ENCODE measurements at places on chromosomes 5 and 9.

GRCh38 chr5:96829297-96829696, 21.6 kb upstream of the ERAP1 start:
- no peak for DNase-seq

GRCh38 chr5:120927950-120928530, 463.9 kb downstream of the PRR16 start:
- no peak for DNase-seq

DNA sequence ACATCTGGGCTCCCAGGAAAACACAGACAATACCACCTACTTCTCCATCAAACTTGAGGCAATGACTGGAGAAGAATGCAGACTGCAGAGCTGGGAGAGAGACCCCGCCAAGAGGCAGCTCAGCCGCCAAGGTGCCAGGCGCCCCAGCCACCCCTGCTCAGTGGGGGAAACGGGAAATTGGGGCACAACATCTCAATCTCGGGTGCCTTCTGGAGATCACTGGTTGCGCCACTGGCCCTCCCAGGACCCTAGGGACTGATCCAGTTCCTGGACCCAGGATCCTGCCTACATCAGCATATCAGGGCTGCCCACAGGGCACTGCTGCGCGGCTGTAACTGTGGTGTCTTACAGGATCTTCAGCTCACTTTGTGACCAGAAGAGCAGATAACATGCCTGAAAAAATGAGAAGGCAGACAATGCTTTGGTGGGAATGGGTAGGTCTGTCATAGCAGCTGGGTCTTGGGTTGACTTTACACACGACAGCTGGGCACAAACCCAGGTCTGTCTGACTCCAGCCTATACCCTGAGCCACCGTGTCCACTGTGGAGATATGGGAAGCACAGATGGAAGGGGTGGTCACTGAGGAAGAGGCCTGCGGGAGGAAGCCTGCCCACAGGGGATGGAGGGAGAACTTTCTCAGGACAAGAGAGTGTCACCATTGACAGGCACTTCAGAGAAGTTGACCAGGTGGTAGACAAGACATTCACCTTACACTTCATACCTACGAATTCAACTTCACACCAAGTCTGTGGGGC, 135.2 kb upstream of the RAPGEF1 start:
- DNase-seq: no peak

- DNase-seq: no peak
Measured at GRCh38 chr9:105994970-105995369, 300.6 kb downstream of the TMEM38B start.

DNA sequence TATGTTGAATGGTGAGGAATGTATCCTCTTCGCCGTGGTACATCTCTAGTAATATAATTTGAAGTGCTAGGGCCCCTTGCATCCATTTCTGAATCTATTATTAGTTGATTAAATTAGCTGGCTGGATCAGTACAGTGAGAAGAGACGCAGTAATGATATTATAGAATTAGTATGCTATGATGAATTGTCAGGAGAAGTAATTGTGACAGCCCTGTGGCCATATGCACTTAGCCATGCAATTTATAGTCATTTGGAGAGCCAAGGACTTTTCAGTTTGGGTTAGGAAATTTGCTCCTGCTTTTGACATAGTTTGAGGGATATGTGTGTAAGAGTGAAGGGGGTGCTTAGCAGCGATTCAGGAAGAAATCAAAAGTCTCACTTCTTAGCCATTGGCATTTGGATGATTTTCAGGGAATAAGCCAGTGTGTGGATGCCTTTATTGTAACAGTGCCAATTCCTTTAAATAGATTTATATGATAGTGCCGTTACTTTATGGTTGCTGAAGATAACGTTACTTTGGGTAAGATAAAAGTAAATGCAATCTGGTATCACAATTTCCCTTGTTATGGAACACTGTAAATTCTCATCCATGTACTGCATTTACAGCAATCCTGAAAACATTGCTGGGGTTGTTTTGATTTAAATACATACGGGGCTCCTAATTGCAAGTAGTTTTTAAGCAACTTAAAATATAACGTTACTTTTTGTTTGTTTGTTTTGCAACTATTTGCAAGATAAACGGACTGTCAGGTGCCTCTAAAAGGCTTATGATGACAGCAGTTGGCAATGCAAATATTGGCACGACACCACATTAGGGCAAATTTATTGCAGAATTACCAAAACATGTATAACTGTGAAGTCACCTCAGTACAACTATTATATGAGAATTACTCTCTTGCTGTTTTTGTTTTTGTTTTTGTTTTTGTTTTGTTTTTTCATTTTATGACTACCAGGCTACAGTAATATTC, 875.4 kb upstream of the WWC1 start:
- no peak for DNase-seq

DNA sequence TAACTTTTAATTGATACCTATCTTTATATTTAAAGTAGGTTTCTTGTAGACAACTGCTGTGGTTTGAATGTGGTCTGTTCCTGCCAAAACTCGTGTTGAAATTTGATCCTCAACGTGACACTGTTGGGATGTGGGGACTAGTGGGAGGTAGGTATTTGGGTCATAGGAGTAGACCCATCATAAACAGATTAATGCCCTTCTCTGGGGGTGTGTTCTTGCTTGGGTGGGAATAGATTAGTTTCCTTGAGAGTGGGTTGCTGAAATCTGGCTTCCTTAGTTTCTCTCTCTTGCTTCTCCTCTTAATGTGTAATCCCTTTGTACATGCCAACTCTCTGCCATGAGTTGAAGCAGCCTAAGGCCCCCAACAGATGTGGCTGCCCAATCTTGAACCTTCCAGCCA, 34.6 kb upstream of the IPPK start:
- DNase-seq: no peak

- DNase-seq: no peak
Measured at GRCh38 chr5:2204366-2205184, 321.9 kb upstream of the IRX4 start.

DNA sequence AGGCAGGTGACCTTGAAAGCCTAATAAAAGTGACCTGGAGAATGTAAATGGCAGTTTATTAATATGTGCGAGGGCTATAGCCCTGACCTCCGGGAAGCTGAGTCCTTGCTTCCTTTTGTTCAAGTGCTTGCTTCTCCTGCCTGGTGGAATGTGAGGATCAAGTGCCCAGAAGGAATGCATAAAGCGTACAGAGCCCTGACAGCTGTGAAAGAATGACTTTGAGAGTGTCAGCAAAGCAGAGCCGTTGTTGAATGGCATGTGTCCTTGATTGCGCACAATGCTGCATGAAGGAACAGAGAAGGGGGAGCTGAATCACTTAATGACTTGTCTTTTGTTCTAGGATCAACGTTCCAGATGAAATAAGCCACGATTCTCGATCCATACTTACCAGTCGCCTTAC, 133.0 kb downstream of the SLF1 start:
- no peak for DNase-seq

- no peak for DNase-seq
Measured at GRCh38 chr9:19619221-19619620, 169.6 kb downstream of the SLC24A2 start.

DNA sequence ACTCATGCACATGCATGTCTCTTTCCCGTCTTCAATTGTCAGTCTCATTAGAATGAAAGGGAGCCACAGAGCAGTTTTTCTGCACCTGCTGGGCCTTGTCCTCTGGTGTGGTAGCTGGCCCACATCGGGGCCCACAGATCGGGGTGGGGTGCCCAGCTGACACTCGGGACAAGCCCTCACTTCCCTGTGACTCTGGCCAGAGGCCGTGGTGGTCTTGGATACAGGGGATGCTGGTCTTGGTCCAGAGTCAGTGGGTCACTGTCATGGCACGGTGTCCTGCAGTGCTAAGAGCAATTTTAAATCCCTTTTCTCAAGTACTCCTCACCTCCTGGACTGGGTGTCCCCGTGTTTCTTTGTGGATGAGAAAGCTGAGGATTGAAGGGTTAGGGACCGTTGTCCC, 193.2 kb downstream of the CACNA1B start:
- DNase-seq: no peak

DNA sequence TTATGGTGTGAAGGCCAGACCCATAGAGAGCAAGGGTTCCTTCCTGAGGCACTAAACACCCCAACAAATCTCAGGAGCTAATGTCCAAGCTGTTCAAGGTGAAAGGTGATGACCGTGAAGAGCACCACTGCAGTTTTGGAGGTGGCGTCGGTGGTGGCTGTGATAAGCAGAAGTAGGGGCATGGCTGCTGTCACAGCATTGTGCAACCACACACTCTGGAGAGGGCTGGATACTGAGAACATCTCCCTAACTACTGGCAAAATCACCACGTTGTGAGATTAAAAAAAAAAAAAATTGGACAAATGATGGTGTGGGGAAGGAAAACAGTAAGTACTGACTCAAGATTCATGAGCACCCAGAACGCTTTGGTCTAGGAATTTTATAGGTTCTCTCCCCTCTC, 156.5 kb downstream of the PJA2 start:
- DNase-seq: no peak

- no peak for DNase-seq
Measured at GRCh38 chr5:136052692-136053335, 24.0 kb downstream of the TGFBI start.

DNA sequence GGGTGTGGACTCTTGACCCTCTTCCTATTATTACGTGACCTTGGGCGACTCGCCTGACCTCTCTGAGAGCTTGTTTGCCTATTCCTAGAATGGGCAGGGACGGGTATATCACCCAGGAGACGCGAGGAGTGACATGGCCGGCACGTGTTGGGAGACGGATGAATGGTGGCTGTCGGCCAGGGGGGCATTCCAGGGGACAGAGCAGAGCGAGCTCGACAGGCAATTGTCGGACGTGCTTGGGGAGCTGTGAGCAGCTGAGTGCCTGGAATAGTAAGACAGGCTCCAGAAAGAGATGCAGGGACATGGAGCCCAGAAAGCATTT, 29.3 kb upstream of the UNC5A start:
- no peak for DNase-seq

- DNase-seq: no peak
Measured at GRCh38 chr9:124553738-124554137, 46.5 kb upstream of the NR5A1 start.

GRCh38 chr5:111810112-111810511, 53.1 kb upstream of the NREP start:
- no peak for DNase-seq

DNA sequence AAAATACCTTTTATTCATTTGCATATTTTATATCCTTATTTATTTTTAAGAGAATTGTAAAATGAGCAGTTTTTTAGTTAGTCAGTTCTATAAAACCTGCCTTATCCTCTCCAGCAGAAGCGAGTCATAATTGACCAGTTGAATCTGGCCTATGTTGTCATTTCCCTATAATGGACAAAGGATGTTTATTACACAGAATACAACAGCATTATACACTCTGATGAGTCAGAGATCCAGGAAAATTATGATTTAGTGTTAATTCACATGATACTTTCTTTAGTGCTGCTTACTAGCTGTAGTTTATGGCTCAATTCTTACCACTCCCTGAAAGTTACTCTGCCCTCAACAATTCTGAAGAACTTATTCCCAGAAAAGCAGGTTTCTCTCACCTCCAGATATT, 26.8 kb upstream of the LURAP1L start:
- DNase-seq: no peak

Data from hepatic stellate cell (primary cell).